ENCODE measurements at places on chromosomes 6 and 20. TPM values are rescaled to one million over a fixed set of nuclear protein-coding genes. Genes with fewer than 3 reads are reported as not detected.

The LGSN gene
- not detected for total RNA-seq

DNA sequence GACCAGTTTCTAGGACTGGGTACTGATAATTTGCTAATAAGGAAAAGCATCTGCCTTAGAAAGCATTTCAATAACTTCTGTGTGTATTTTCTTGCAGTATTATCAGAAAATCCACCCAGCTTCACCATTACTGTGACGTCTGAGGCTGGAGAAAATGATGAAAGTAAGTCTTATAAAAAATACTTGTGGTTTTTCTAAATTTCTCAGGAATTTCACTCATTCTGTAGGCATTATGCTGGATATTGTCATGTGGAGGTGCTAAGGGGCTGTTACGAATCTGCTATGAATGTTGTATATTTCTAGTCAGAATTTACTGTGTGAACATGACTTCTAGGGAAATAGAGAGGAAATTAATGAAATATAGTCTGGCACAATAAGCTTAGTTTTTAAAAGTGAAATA lies 8.9 kb downstream of the RWDD1 start:
- DNase-seq, result no peak

- no peak for DNase-seq
Measured at GRCh38 chr6:118813775-118814174, 80.2 kb upstream of the ASF1A start.

DNA sequence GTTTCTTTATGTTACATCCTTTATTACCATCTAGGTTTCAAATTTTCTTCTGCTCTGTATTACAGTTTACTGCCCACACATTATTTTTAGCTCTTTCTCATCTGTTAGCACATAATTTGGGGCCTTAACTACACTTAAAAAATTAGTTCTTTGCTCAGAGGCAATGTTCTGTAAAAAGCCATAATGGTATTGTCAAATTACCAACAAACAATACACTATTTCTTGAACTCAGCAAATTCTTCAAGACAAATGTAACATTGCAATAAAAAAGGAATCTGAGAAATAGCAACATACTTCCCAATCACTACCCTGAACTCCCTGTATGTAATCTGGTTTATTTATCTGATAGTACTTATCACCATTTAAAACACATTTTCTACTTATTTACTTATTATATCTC lies 448.6 kb upstream of the OPRM1 start:
- DNase-seq, result no peak

Measured in glomerular endothelial cell (primary cell).